ENCODE measurements at places on chromosomes 1 and 21.

DNA sequence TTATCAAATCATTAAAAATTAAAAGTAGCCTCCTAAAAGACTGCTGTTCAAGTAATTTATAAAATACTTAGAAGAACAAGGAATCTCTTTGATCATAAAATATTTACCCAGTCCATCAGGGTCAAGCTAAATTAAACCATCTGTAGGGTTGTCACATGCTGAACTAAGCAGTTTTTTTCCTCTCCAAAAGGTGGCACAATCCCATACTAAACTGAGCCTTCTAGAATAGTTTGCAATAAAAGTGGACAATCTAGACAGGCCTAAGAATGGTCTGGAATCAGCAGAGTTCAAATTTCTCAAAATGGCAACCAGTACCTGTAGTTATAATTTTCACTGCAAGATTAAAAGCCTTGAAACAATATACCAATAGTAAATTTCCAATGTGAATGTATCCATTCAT is 194.8 kb downstream of the EIF4G3 start:
- DNase-seq = peak; percentile 19

GRCh38 chr1:41618066-41618825 is 133.8 kb upstream of the EDN2 start:
- no peak for DNase-seq

DNA sequence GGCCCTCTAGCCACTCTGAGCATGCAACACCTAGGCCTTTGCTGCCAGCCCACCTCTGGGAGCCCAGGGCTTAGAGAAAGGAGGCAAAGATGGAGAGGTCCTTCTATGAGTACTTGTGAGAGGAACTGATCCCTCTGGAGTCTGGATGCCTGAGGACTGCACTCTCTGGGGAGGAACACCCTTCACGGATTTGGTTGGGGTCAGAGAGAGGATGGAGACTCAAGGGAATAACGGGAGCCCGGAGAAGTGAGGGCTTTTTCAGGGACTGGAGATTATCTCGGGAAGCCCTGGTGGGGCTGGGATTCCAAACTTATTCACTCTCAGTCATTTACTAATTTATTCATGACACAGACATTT is 413 bp upstream of the C1orf232 start:
- no peak for DNase-seq

GRCh38 chr21:41593760-41594138 is 85.8 kb upstream of the TMPRSS2 start:
- DNase-seq = no peak

GRCh38 chr21:29077651-29078090 is 4.2 kb upstream of the CCT8 start:
- peak; percentile 30 for DNase-seq

GRCh38 chr1:212346601-212347000 is 61.4 kb downstream of the PPP2R5A start:
- no peak for DNase-seq

DNA sequence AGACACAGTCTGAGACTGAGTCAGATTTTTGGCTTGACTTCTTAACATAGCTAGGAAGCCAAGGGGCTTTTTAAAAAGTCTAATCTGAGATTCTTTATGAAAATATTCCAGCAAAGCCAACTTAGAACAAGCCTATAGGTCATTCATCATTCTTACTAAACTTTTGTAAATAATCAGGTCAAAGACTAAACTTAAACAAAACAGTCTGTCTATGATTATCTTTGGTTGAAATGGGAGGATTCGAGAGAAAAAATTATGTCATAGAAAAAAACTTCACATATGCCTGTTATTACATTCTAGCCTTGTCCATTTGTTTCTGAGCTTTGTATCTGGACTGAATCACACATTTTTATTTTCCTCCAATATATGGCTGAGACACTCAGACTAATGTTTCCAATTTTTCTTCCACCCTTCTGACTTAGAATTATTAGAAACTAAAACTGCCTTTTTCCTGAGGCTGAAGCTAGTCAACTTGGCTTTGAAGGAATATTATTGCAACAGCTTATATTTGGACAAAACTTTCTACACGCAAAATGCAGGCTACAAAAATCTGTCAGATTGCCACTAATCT is 83.3 kb downstream of the ETS2 start:
- no peak for DNase-seq

- DNase-seq = no peak
These were observed 92.0 kb downstream of the ETS2 start for GRCh38 chr21:38897532-38898421.

DNA sequence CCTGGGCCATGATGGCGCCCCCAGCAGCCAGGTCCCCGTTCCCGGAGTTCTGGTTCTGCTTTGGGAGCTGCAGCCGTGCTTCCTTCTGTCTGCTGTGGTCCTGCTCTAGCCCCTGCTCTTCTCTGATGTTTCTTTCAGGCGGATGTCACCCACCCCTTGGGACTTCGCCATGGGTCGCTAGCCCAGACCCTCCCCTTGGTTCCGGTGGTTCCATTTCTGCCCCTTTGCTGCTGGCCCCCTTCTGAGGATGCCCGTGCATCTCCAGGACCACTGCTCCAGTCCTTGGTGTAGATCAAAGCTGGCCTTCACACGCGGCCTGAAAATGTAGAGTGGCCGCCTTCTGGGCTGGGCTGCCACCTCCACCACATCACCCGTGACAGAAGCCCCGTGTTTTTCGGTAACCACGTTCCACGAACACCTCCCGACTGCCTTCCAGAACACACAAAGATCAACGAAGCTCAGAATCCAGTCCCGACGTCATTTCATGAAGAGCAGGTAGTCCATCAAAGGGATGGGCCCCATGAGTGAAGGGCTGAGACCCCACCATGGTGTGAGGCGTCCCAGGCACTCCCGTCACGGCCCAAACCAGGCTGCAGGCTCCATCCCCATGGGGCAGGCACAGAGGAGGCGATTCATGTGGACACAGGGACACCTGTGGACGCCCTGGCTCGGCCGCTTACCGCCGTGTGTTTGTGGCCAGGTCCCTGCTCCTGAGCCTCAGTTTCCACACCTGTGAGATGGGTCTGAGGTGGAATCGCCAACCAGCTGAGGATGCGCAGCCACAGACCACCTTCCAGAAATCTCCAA is 24.4 kb downstream of the KRTAP10-1 start:
- no peak for DNase-seq

DNA sequence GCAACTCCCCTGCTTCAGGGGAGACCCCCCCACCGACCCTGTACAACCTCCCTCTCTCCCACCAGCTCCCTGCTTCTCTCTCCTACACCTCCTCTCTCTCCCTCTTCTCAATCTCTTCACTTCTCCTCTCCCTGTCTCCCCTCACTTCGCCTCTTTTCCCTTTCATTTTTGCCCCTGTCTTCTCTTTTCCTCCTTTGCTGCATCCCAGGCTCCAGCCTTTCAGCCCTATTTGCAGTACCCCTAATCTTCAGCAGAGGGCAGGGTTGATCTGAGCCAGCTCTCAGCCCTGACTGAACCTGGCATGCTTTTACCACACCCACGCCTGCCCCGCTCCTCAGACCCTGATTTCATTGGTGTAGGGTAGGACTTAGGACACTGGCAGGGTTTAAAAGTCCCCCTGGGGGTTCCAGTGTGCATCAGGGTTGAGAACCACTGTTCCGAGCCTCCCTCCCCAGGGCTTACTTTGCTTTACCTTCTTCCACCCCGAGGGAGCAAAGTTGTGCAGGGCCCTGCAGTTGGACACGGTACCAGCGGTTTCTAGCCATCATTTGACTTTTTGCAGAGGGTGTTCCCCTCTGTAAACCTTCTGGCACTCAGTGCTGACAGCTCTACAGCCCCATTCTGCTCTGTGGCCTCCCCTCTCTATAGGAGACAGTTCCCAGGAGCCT is 67.3 kb upstream of the CNTN2 start:
- peak; percentile 5 for DNase-seq

GRCh38 chr1:222382171-222382570 is 165.7 kb downstream of the HHIPL2 start:
- no peak for DNase-seq

DNA sequence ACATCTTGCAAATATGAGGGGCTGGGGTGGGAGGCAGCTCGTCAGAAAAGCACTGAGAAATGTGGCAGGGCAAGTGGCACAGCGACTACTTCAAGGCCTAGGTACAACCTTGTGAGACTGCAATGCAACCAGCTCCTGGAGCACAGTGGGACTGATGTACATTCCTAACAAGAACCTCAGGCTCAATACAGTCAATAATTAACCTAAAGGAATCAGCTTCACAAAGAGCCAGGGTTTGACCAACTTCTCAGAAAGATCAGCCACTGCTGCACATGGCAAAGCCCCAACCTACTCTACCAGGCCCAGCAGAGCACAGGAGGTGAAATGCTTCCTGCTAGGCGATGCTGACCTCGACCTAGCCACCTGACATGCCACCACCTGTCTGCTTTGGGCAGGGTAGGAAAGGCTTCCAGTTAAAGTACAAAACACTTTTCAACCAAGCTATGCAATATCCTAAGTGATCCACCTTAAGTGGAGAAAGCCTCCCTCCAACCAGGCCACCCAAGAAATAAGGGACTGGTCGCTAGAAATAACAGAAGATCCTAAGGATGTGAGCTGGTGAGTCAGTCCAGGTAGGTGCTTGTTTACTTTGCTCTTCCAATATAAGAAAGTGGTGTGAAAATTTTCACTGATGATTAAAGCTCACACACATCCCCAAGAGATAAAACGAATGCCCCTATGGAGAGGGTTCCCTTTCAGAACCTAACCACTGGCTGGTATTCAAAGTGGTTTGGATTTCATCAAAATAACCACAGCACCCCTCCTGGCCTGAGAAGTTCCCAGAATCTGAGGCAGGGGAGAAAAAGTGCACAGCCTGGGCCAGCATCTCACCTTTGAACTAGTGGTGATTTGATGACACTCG is 2.1 kb downstream of the RIPK4 start:
- no peak for DNase-seq

- DNase-seq = no peak
These were observed 2.6 kb upstream of the EEIG2 start for GRCh38 chr1:108557296-108557695.

DNA sequence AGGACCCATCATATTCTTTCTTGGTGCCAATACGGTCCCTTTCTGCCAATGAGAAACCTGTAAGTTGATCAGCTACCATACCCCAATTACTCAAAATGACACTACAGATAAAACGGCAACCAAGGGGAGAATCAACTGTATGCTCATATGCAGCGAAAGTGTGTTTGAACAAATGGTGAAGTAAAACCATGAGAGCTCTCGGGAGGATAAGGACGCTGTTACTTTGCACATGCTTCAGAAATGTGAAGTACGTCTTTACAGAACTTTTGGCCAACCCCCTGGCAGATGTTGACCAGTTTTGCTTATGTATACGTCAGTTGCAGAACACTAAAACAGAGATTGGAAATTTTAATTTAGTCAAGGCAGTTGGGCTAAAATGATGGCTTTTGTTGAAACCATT is 79.6 kb downstream of the PROX1 start:
- DNase-seq = peak; percentile 82

DNA sequence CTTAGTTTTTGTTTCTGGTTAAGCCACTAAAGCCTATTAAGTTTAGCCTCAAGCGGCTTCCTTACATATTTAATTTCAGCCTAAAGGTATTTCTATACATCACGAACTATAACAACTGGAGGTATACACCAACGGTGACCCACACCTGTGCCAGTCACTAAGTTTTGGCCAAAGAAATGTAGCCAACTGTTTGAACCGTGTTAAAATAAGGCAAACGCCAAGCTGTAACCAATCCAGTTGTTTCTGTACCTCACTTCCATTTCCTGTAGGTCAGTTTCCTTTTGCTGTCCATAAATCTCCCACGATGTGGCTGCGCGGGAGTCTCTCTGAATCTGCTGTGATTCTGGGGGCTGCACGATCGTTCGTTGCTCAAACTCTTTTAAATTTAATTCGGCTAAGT is 5.6 kb upstream of the ERO1B start:
- no peak for DNase-seq

DNA sequence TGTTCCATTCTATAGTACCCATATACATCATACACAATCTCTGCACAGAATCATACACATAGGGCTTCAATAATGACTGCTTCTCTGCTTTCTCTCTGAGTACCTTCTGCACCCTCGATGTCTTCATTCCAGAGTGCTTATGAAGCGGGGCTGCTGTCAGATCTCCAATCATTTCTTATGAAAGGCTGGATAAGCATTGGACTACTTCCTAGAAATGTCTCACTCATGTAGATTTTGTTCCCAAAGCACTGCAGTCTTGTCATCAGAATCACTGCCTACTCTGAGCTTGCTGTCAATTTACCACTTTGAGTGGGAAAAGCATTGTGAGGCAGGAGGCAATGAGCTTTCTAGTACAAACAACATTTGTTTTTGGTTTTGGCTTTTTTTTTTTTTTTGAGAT is 179.0 kb downstream of the SLC35F3 start:
- DNase-seq = no peak

DNA sequence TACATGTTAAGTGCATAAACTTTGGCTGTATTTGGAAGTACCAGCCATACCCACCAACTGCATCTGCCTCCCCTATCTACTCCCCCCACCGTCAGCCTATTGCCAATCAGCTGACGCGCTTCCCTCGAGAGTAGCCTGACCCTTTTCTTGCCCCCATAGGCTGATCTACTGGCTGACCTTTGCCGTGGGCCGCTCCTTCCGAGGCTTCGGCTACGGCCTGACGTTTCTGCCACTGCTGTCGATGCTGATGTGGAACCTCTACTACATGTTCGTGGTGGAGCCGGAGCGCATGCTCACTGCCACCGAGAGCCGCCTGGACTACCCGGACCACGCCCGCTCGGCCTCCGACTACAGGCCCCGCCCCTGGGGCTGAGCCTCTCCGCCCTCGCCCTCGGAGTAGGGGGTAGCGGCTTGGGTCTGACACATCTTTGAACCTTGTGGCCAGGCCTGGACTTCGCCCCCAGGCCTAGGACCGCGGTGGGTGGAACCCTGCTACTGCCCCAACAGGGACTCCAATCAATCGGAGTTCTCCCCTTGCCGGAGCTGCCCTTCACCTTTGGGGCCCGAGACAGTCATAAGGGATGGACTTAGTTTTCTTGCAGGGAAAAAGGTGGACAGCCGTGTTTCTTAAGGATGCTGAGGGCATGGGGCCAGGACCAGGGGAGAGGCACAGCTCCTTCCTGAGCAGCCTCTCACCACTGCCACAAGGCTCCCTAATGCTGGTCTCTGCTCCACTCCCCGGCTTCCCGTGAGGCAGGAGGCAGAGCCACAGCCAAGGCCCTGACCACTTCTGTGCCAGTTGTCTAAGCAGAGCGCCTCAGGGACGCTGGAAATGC is 4.0 kb downstream of the GLMP start:
- no peak for DNase-seq

- no peak for DNase-seq
These were observed 33.7 kb upstream of the PLA2G2C start for GRCh38 chr1:20220036-20220435.

GRCh38 chr1:174405219-174405618 is 42.5 kb upstream of the GPR52 start:
- DNase-seq = no peak

Data from NCI-H524 (cell line).